Activated CD4-positive, alpha-beta T cell treated with anti-CD3 and anti-CD28 coated beads, Interleukin-2, amount 10 ng/mL, durations not matched to agents 7 days and 5 days (primary cell): ENCODE measurements at places on chromosomes 7 and 10. TPM values are rescaled to one million over a fixed set of nuclear protein-coding genes. Genes with fewer than 3 reads are reported as not detected.

- peaks cover under 1% of the 10 kb centered on the region for H3K4me1 ChIP-seq
- no peaks in the 10 kb centered on the region for H3K27me3 ChIP-seq
- H3K36me3 ChIP-seq: no peaks in the 10 kb centered on the region
- H3K4me3 ChIP-seq: no peak overlapping the region
- no peak for DNase-seq
- no peak overlapping the region for H3K27ac ChIP-seq
These were observed 258.6 kb downstream of the GLRX3 start for GRCh38 chr10:130394832-130395231.

GRCh38 chr7:66880053-66880452 is 41.0 kb upstream of the TMEM248 start:
- no peak overlapping the region for H3K27ac ChIP-seq
- H3K27me3 ChIP-seq: no peaks in the 10 kb centered on the region
- no peak for DNase-seq
- H3K4me1 ChIP-seq: peaks cover 9% of the 10 kb centered on the region

DNA sequence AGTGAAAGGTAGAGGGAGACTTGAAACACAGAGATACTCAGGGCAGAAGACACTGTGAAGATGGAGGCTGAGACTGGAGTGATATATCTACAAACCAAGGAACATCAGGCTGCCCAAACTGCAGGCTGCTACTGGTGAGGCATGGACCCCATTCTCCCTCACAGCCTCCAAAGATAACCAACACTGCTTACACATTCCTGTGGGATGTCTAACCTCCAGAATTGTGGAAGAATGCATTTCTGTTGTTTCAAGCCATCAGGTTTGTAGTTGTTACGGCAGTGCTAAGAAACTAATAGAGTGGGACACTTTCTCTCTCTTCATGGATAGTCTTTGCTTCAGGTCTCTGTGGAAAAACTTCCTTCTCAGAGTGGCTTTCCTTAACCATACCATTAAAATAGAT is 182.6 kb upstream of the TMEM106B start:
- no peak for DNase-seq
- H3K27ac ChIP-seq: no peak overlapping the region
- H3K4me3 ChIP-seq: no peak overlapping the region
- H3K36me3 ChIP-seq: no peaks in the 10 kb centered on the region
- H3K4me1 ChIP-seq: no peaks in the 10 kb centered on the region

Gene LBX1
- not detected for total RNA-seq

Gene ANK3
- 47.1 TPM for total RNA-seq

DNA sequence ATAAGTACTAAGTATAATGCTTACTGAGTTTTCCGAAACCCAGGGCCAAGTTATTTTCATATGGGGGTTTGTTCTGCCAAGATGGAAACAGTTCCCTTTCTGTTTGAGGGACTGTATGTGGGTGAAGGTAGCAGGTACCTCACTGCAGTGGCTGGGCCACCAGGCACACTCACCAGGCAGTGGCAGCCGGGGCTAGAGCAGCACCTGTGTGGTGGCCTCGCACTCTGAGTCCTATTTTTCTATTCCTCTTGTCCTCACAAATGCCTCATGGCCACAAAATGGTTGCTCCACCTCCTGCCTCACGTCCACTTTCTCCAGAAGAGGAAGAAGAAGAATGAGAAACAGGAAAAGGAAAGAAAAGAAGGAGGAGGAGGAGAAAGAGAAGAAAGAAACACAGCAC is 167.3 kb upstream of the SHH start:
- no peaks in the 10 kb centered on the region for H3K4me1 ChIP-seq
- peaks cover 11% of the 10 kb centered on the region for H3K27me3 ChIP-seq
- H3K36me3 ChIP-seq: no peaks in the 10 kb centered on the region
- H3K4me3 ChIP-seq: no peak overlapping the region
- H3K27ac ChIP-seq: no peak overlapping the region

GRCh38 chr7:139886206-139886605 is 57.1 kb downstream of the TBXAS1 start:
- H3K4me3 ChIP-seq: no peak overlapping the region
- no peaks in the 10 kb centered on the region for H3K27me3 ChIP-seq
- DNase-seq: no peak
- H3K4me1 ChIP-seq: no peaks in the 10 kb centered on the region
